ENCODE measurements at places on chromosomes 16 and 17.

DNA sequence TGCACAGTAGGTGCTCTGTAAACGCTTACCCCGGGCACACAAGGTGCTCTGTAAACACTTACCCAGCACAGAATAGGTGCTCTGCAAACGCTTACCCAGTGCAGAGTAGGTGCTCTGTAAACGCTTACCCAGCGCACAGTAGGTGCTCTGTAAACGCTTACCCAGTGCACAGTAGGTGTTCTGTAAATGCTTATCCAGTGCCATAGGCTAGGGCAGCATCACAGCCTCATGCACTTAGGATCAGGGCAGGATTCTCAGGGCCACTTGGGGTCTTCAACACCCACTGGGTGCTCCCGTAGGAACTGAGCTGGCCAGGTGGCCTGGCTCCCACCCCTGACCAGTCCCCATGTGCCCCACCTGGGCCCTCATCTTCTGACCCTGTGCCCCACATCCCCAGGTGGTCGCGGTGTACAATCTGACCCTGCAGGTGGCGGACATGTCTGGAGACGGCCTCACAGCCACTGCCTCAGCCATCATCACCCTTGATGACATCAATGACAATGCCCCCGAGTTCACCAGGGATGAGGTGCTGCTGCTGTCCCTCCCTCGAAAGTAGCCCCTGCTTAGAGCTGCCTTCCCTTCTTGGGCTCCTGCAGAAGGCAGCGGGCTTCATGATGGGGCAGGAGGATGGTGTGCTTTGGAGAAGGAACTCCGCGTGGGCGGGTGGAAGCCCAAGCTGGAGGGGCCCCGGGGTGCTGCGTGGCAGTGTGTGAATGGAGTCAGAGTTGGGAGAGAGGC lies 13.1 kb downstream of the SLC22A31 start:
- peaks cover 8% of the 10 kb centered on the region for H3K4me1 ChIP-seq
- no peaks in the 10 kb centered on the region for H3K36me3 ChIP-seq
- H3K4me3 ChIP-seq, result no peak overlapping the region
- H3K27me3 ChIP-seq, result no peaks in the 10 kb centered on the region

- H3K4me3 ChIP-seq, result no peak overlapping the region
- H3K27ac ChIP-seq, result no peak overlapping the region
- H3K36me3 ChIP-seq, result no peaks in the 10 kb centered on the region
- DNase-seq, result no peak
- H3K4me1 ChIP-seq, result no peaks in the 10 kb centered on the region
- H3K27me3 ChIP-seq, result peaks cover 16% of the 10 kb centered on the region
These were observed 535.2 kb upstream of the CDH11 start for GRCh38 chr16:65657071-65657494.

- H3K27ac ChIP-seq, result no peak overlapping the region
- H3K27me3 ChIP-seq, result no peaks in the 10 kb centered on the region
- no peak overlapping the region for H3K4me3 ChIP-seq
- H3K36me3 ChIP-seq, result no peaks in the 10 kb centered on the region
- no peak for DNase-seq
These were observed 590.6 kb upstream of the SOX9 start for GRCh38 chr17:71530248-71530647.

DNA sequence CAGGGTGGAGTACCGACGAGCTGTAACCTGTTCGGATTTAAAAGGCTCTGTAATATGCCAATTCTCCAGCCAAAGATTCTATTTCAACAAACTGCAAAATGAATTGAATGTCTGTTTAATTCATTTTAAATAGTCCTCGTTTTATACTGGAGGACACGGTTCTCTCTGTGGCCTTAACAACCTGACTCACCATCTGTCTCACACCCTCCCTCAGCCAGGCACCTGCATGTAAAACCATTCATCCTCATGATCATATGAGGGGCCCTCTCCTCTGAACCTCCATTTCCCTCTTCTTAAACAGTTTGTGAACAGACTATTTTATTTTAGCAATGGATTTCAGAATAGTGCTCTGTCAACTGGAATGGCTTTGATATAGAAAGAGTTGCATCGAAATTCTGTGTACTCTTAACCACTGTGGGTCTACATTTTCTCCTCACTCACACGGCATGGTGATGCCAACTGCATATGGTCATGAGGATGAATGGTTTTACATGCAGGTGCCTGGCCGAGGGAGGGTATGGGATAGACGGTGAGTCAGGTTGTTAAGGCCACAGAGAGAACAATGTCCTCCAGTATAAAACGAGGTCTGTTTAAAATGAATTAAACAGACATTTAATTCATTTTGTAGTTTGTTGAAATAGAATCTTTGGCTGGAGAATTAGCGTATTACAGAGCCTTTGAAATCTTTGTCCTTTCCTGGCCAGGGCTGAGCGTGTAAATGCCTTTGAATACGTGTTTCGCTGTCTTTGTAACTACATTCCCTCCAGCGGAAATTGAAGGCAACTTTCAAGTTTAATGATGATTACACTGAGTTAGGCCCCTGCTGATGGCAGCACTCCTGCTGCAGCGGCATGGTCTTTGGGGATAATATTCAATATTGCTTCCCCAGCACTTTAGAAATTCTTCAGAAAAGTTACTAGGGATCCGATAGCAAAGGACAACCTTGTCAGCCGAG lies 329.6 kb downstream of the SNX29 start:
- no peaks in the 10 kb centered on the region for H3K27me3 ChIP-seq
- H3K36me3 ChIP-seq, result no peaks in the 10 kb centered on the region
- no peak for DNase-seq
- peaks cover 36% of the 10 kb centered on the region for H3K4me1 ChIP-seq

GRCh38 chr17:28142305-28142704 lies 99.8 kb downstream of the NLK start:
- DNase-seq, result no peak
- no peak overlapping the region for H3K4me3 ChIP-seq
- H3K27ac ChIP-seq, result no peak overlapping the region
- no peaks in the 10 kb centered on the region for H3K36me3 ChIP-seq
- no peaks in the 10 kb centered on the region for H3K27me3 ChIP-seq

GRCh38 chr16:5584109-5584508 lies 486.5 kb upstream of the EEF2KMT start:
- H3K4me3 ChIP-seq, result no peak overlapping the region
- H3K4me1 ChIP-seq, result no peaks in the 10 kb centered on the region
- H3K27me3 ChIP-seq, result no peaks in the 10 kb centered on the region
- H3K27ac ChIP-seq, result no peak overlapping the region

DNA sequence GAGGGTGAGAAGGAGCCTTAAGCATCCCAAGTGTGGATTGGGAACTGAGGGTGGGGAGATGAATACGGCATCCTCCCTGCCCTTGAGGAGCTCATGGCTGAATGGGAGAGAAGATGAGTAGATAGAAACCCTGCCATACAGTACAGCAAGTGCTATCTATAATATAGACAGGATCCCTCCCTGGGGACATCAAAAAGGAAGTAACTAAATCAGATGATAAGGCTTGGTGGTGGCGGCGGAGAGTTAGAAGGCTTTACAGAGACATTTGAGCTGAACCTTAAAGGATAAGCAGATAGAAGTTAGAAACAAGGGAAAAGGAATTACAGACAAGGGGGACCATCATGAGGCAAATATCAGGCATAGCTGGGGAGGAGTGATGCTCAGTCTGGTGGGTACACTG lies 67.5 kb upstream of the TMEM132E start:
- no peak overlapping the region for H3K27ac ChIP-seq
- H3K4me3 ChIP-seq, result no peak overlapping the region
- H3K36me3 ChIP-seq, result no peaks in the 10 kb centered on the region

Data from esophagus muscularis mucosa (tissue), 4 donors.